Left lobe of liver (tissue), 2 donors: ENCODE measurements at places on chromosomes 5 and 9. TPM values are rescaled to one million over a fixed set of nuclear protein-coding genes. Genes with fewer than 3 reads are reported as not detected.

Gene CCL27
- total RNA-seq: not detected

Gene PCDHA2
- total RNA-seq: not detected

Gene PCDHAC2
- 0.86 TPM for total RNA-seq

Gene PCDHB2
- 0.08 TPM for total RNA-seq

Gene ACER2
- 2.3 TPM for total RNA-seq

- DNase-seq: no peak
These were observed 42.9 kb upstream of the AFAP1L1 start for GRCh38 chr5:149228618-149229297.

GRCh38 chr5:150503386-150503785 lies 4.5 kb upstream of the NDST1 start:
- DNase-seq: no peak

DNA sequence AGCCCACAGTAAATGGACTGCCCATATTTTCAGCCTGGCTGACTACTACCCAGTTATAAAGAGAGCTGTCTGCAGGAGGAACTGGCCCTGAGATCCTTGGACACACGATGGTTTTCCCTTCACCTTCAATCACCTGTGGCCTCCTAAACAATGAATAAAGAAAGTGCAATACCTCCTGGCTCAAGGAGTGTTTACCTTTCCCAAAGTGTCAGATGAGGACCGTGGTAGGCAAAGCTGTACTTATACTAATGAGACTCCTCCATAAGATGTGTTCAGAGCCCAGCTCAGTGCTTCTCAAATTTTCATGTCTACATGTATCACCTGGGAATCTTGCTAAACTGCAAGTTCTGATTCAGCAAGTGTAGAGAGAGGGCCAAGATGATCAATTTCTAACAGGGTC lies 284.5 kb upstream of the VLDLR start:
- no peak for DNase-seq

GRCh38 chr9:136259517-136259813 lies 13.9 kb upstream of the QSOX2 start:
- no peak for DNase-seq

GRCh38 chr5:171771856-171772255 lies 13.8 kb upstream of the SMIM23 start:
- no peak for DNase-seq

GRCh38 chr9:134550584-134550983 lies 91.0 kb upstream of the COL5A1 start:
- no peak for DNase-seq

DNA sequence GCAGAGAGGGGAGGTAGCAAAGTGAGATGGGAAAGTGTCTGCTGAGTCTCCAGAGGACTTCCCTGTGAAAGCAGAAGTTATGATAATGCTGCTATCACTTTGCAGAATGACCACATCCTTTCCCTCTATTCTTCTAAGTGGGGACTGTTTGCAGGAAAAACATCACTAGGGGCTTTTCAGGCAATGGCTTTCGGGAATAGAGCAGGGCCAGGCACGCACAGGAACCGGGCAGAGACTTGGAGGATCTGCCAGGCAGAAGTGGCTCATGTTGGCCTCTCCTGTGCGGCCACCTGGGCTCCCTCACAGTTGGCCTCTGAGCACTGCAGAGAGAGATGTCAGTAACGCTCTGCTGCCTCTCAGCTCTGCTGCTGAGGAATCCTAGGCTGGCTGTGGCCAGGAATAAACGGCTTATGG lies 214.7 kb downstream of the MAST4 start:
- DNase-seq: no peak
